ENCODE measurements at places on chromosomes 16 and 17.

DNA sequence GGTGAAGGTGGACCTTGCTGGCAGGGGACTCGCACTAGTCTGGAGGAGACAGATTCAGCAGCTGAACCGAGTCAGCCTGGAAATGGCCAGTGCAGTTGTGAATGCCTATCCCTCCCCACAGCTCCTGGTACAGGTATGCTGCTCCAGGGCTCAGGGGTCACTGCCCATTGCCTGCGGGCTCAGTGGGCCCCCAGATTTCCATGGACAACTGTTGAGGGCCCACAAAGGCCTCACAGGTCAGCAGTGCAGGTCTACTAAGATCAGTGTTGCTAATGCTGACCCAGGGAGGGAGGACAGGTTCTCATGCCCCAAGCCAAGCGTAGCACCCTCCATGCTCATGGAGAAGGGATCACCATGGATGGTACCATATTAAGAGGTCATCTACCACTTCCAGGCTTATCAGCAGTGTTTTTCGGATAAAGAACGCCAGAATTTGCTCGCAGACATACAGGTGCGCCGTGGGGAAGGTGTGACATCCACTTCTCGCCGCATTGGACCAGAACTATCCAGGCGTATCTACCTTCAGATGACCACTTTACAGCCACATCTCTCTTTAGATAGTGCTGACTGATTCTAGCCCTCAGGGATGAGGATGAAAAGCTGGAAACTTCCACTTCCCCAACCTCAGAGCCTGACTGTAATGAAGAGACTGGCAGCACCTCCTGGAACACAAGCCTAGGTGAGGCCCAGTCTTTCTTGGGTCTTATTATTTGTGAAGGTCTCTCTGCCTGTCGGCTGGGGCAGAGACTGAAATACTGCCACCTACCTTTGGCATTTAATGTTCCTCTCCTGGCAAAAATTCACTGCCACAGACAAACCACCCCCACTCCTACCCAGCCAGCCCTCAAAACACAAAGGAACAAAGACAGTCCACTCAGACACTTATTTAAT, 7.6 kb downstream of the EME1 start:
- DNase-seq, result no peak

DNA sequence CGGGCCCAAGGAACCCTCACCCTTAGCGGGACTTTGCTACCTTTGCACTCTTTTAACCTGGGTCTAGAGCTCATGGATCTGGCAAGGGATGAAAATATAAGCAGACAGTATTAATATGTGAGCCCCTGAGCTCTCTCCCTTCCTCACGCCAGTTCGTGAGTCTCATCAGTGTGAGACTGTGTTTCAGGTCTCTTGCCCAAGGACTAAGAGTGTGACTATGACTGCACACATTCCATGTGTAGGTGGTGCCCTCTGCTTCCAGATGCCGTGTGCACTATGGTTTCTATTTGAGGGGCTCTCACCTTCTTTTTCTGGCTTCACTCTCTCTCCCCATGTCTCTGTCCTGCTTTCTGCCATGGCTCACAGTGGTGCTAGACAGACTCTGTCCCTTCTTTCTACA, 40.5 kb downstream of the DHRS7B start:
- peak; percentile 15 for DNase-seq

- DNase-seq, result no peak
Observed at GRCh38 chr16:10569621-10570020, 10.8 kb downstream of the EMP2 start.

- no peak for DNase-seq
Observed at GRCh38 chr16:88487920-88488851, 35.1 kb downstream of the ZFPM1 start.

- no peak for DNase-seq
Observed at GRCh38 chr16:8554022-8554421, 36.3 kb downstream of the TMEM114 start.

DNA sequence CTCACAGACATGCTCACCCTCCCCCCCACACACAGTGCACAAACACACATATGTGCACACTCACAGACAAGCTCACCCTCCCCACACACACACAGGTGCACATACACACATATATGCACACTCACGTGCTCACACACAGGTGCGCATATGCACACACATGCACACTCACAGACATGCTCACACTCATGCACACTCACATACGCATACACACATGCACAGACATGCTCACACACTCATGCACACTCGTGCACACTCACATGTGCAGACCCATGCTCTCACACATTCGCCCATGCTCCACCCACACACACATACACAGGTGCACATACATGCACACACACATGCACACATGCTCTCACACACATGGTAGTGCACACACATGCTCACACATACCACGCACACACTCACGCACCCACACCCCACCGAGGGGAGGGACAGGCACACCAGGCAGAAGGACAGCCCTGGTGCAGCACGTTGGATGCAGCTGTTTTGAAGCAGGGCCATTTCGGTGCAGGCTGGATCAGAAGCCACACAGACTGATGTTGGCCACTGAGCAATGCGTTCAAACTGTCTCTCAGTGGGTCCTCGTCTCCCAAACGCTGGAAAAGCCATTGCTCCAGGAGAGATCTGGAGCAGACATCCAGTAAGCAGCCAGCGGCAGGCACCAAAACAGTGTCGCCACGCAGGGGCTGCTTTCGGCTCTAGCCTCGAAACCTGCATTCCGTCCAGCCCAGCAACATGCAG, 86.2 kb upstream of the ZNF469 start:
- DNase-seq, result no peak

- no peak for DNase-seq
Observed at GRCh38 chr16:61243954-61244353, 792.3 kb downstream of the CDH8 start.

- DNase-seq, result no peak
Observed at GRCh38 chr16:1918351-1919326, at the start of gene HS3ST6. HS3ST6 (minus strand) TSS chr16:1918415; CDS start chr16:1918323, 92 bp downstream.

- DNase-seq, result peak; percentile 56
Observed at GRCh38 chr16:80997139-80997798, 9.4 kb downstream of the CMC2 start.

GRCh38 chr16:80985611-80986010, 21.1 kb downstream of the CMC2 start:
- DNase-seq, result no peak

- peak; percentile 54 for DNase-seq
Observed at GRCh38 chr16:84582958-84583516, 34.8 kb downstream of the COTL1 start.

- no peak for DNase-seq
Observed at GRCh38 chr16:49473131-49473530, 99.5 kb downstream of the C16orf78 start.

DNA sequence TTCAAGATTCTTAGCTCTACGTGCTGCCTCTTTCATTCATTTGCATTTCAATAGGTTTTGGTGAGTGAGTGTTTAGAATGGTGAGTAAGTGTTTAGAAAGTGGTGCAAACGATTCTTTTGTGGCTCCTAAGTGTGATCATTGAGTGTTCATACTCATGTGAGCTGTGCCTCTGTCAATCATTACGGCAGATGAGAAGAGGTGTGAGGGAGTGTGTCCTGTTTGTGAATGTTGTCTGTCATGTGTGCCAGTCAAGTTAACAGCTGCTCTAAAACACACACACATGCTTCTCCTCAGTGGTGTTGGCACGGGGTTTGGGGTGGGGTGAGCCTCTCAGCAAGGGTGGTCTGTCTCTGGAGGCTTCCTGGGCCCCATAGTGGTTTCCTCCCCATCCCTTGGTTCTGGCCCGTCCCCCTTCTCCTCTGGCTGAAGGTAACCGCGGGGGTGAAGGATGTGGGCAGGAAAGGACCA, 11.4 kb downstream of the MYL4 start:
- no peak for DNase-seq

GRCh38 chr16:5706211-5706610, 608.6 kb upstream of the EEF2KMT start:
- DNase-seq, result no peak

DNA sequence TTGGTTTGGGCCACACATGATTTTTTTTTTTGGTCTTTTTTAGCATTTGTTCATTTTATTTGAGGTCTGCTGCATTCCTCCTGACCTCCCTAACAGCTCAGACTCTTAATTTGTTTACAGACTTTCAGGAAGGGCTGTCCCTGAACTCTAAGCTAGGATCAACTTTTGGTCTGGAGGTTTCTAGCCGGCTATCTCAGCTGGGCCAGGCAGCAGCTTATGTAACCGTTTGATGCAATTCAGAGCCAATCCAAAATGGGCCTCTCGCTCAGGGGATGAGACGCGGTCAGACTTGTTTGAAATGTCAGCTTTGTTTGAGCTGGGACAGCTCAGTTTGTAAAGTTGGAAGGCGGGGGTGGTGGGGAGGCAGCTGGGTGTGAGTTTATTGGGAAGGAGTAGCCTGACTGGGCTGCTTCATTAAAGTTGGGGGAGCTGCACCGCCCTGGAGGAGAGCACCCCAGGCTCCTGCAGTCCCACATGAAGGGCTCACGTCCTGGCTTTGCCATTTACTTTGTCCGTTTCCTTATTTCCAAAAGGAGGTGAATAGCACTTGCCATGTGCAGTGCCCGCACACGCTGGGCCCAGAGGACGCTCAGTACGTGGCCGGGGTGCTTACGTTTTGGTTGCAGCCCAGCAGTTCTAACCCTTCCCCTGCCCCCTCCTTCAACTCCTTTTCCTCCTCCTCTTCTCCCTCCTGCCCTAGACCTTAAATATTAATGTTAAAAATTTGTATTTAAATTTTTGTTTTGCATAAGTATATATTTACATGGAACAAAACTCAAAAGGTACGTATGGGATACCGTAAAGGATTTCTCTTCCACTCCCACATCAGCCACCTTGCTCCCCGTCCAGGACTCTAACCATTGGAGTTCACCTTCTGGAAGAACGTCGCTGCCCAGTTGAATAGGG, 121.2 kb downstream of the SNX29 start:
- peak; percentile 98 for DNase-seq

DNA sequence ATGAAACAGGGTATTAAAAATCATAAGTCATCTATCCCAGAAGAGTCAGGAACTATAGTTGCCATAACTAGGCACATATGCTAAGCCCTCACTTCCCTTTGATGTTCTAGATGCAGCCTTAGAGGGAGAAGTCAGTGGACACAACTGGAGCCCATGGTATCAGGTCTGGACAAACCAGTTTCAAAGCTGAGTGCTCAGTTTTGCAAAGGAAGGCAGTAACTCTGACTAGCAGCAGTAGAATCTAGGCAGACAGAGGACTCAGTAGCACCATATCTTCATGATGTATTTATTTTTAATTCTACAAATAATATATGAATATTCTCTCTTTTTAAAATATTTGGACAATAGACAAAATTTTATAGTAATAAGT, 11.7 kb upstream of the FAM20A start:
- DNase-seq, result no peak

GRCh38 chr16:68360956-68361355, 50.1 kb downstream of the PRMT7 start:
- no peak for DNase-seq

- no peak for DNase-seq
Observed at GRCh38 chr16:79962962-79963361, 362.4 kb upstream of the MAF start.

DNA sequence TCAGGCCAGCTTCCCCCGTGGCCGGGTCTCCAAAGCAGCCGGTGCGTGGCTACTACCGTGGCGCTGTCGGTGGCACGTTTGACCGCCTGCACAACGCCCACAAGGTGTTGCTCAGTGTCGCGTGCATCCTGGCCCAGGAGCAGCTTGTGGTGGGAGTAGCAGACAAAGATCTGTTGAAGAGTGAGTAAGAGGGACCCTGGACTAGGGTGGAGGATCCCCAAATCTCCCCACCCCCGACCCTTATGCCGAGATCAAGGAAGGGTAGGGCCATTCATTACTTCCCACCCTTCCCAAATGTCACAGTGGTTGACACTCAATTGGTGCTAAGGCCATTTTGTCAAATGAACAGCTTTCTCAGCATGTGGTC, 1.2 kb downstream of the COASY start:
- no peak for DNase-seq

GRCh38 chr17:42274253-42274542, 2.0 kb downstream of the STAT5B start:
- no peak for DNase-seq

- no peak for DNase-seq
Observed at GRCh38 chr16:23520500-23520899, 10.2 kb upstream of the GGA2 start.

GRCh38 chr17:54678158-54678557, 222.5 kb upstream of the TOM1L1 start:
- no peak for DNase-seq

- DNase-seq, result peak; percentile 47
Observed at GRCh38 chr17:8479431-8479947, 43.8 kb downstream of the NDEL1 start.

DNA sequence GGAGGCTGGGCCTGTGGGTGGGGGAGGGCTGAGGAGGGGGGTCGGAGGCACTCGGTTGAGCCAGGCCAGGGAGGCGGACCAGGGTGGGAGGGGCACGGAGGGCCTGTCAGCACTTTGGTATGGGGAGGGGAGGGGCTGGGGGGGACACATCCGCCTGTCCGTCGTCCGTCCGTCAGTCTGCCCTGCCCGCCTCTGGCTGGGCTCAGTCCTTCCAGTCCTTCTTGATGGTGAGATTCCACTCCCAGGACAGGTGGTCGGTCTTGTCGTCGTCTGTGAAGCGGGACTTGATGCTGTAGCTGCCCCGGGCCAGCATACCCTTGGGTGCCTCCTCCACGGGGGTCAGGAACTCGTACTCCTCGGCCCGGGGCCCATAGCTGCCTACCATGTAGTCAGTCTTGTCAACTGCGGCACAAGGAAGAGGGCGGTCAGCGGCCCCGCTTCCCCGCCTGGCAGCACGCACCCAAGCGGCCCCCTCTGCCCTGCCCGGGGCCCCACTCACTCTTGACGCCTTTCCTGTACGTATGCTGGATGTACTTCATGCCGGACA, 2.4 kb downstream of the ARHGDIA start:
- peak; percentile 91 for DNase-seq

- DNase-seq, result peak; percentile 98
Observed at GRCh38 chr17:72683506-72684404, 408.7 kb downstream of the SLC39A11 start.

GRCh38 chr16:22739077-22739476, 74.9 kb upstream of the HS3ST2 start:
- DNase-seq, result no peak

DNA sequence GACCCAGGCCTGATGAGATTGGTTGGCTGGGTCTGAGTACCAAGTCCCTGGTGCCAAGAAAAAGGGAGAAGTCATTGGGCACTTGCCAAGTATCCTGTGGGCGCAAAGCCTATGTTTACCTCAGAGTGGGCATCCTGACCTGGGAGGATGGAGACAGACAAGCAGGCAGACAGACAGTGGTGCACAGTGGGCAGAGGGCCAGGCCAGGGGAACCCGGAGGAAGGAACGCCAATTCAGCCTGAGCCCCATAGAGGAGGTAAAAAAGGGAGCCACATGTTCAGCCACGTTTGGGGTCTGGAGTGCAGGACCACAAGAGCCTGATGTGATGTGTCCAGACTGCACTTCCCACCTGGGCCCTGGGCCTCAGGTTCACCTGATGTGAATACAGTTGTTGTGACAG, 5.4 kb downstream of the PHKG2 start:
- DNase-seq, result no peak

GRCh38 chr16:65373097-65373496, 251.2 kb upstream of the CDH11 start:
- DNase-seq, result no peak

- no peak for DNase-seq
Observed at GRCh38 chr16:63135069-63135468, 1098.8 kb upstream of the CDH8 start.
